ENCODE measurements at places on chromosomes 4 and X.

GRCh38 chrX:7119950-7120877 is 27.3 kb upstream of the STS start:
- no peak for DNase-seq

DNA sequence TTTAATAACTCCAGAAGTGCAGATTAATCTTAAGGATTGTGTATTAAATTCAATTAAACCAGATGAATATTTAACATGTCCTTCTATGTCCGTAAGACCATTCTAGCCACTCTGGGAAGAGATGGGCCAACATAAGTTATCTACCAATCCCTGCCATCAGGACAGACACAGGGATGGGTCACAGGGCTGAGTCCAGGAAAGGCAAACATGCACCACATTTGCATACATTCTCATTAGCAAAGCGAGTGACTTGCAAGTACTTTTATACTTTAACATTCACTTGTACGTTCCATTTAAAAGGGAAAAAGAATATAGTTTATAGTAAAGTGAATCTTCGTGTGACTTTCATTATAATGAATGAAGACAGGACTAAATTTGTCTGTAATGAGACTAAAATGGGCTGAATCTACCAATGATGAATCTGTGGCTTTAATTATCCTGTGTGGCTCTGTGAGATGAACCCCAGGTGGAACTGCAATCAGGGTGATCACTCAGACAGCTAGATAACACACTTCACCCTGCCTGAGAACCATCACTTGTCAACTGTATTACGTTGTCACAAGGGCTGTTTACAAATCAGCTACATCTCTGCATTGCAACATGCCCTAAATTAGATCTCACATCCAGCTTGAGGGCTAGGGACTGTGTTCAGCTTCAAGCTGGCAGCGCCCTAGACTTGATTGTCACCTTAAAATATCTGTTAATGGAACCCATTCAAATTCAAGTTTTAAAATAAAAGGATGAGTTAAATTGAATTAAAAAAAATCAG is 77.2 kb downstream of the SH3KBP1 start:
- no peak for DNase-seq

GRCh38 chr4:65865489-65865888 is 195.2 kb upstream of the EPHA5 start:
- no peak for DNase-seq

GRCh38 chr4:94841864-94842221 is 84.1 kb downstream of the BMPR1B start:
- no peak for DNase-seq

DNA sequence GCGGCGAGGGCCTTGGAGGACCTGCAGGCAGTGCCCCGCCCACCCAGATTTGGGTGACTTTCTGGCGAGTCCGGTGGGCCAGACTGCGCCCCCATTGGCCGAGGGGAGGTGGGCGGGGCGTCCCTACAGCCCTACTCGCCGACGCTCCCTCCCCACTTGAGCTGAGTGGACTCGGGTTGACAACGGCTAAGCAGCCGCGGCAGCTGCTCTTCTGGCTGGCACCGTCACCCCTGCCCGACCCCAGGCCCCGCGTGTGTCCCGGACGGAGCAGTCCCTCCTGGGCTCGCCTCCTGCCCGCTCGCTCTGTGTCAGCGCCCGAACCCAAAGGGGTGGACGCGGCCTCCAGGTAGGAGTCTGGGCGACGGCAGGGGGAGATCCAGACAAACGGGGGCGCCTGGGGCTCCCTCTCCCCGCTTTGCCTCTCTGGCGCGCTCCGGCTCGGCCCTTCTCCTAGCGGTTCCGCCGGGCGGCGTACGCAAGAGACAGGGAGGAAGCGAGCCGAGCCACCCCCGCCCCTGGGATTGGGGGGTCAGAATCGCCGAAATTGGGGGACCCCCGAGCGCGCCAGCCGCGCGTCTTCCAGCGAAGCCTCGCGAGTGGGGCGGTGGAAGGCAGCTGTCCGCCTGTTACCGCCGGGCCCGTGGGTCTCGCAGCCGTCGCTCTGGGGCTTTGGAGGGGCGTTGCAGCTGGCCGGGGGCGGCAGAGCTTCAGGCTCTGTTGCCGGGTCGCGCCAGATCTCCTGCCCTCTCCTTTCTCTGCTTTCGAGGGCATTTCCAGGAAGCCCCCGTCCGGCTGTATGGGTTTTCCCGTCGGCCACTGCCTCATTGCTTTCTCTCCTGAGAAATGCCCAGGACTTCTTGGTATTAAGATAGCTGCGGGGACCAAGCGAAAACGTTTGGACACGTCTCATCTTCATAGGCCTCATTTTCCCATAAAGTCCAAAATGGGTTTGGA is 46.3 kb downstream of the STARD8 start:
- no peak for DNase-seq

DNA sequence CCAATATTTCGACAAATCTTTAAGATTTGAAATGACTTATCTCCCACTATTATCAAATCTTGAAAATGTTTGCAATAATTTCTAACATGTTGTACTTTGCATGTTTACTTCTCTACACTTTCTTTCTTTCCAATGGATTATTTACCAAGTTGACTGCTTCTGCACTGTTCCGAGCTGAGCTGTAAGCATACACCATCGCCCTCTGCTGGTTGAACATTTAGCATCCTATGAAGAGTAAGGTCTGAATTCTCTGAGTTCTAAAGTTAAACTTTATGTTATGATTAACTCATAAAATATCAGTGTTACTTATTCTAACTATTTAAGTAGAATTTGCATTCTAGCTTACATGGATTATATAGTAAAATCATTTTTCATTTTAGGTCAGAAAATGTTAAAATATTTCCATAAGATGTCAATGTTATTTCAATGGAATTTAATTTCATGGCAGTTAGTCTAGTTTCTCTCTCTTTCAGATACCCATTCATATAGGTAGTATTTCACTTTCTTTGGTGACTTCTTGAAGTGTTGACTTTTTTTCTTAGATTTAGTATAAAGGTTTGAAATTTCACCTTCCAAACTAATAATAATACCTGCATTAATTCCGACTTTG is 137.4 kb downstream of the DKK2 start:
- DNase-seq: no peak

- DNase-seq: no peak
Measured at GRCh38 chr4:8117278-8117682, 41.3 kb downstream of the ABLIM2 start.

DNA sequence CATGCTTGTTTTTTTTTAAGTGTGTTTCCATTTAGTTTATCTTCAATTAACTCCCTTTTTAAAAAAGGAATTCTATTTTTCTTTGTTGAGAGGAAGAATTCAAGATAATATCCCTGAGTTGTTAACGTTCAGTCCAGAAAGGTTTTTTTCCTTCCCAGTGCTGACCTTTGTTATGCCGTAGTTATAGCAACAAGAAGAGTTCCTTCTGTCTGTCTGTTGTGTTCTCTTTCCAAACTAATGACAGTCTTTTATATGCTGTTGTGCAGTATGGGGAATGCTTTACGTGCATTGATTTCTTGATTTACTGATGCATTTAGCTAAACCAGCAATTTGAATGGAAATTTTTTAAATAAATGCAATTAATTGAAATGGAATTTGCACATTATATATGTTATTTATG is 6.6 kb upstream of the CXXC4 start:
- DNase-seq: no peak

- DNase-seq: no peak
Measured at GRCh38 chr4:65302145-65302544, 368.1 kb downstream of the EPHA5 start.

- no peak for DNase-seq
Measured at GRCh38 chrX:125782184-125782583, 383.9 kb downstream of the DCAF12L2 start.

DNA sequence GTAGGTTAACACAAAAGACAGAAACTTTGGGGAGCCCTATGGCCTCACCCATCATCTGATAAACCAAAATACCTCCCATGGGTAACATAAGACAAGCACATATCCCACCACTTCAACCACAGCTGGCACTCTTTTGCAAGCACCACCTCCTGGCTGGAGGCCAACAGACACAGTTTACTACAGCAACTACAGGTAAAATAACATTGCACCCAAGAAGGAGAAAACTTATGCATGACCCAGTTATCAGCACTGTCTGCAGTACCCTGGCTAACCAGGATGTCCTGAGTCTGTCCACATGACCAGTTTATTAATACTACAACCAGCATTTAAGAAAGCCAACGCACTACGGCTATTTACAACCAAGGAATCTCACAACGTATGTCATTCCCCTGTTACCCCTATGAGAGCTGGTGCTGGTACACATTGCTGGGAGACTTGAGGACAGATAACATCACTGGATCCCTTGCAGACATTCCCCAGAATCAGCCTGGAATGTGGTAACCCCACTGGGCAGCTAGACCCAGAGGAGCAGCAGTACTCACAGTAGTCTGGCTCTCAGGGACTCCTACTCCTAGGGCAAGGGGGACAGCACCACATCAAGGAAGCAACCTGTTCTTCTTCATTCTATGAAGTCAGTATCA is 32.0 kb downstream of the ELF2 start:
- no peak for DNase-seq

GRCh38 chr4:154399259-154399974 is 92.2 kb downstream of the DCHS2 start:
- no peak for DNase-seq

- DNase-seq: no peak
Measured at GRCh38 chrX:82031250-82031649, 829.3 kb downstream of the SH3BGRL start.

GRCh38 chrX:21728276-21728968 is 29.5 kb downstream of the SMPX start:
- DNase-seq: no peak

DNA sequence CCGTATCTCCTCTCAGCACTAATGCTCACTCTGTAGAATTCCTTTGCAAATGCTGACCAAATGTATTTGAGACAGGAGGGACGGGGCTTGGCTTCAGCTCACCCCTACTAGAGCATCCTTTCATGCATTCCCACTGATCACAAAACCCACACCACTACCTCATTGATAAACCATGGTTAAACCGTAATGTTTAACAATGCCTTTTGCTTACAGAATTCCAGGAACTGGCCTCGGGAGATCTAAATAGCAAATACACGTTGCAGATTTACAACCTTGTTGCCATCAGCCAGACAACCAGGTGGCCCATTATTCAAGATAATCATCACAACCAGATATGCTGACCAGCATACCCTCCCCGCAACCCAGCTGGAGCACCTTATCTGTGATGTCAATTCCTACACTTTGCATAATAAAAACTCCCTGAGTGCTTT is 391.9 kb downstream of the KCTD8 start:
- DNase-seq: no peak

- DNase-seq: no peak
Measured at GRCh38 chr4:75555294-75556164, at the start of gene ODAPH. TSS of gene ODAPH (plus strand) at chr4:75556066. CDS start at chr4:75556083, 17 bp downstream.

GRCh38 chr4:52843958-52844357 is 18.2 kb upstream of the RASL11B start:
- no peak for DNase-seq

DNA sequence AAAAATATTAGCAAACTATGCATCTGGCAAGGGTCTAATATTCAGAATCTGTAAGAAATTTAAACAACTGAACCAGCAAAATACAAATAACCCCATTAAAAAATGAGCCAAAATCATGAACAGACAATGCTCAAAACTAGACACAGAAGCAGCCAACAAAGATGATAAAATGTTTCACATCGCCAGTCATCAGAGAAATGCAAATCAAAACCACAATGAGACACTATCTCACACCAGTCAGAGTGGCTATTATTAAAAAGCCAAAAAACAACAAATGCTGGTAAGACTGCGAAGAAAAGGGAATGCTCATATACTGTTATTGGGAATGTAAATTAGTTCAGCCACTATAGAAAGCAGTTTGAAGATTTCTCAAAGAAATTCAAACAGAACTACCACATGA is 201.3 kb upstream of the CPEB2 start:
- no peak for DNase-seq

- no peak for DNase-seq
Measured at GRCh38 chr4:100417565-100417964, 100.3 kb downstream of the EMCN start.

GRCh38 chrX:13397878-13398818 is 78.3 kb upstream of the ATXN3L start:
- no peak for DNase-seq

GRCh38 chr4:41177016-41177415 is 37.3 kb downstream of the APBB2 start:
- DNase-seq: no peak

DNA sequence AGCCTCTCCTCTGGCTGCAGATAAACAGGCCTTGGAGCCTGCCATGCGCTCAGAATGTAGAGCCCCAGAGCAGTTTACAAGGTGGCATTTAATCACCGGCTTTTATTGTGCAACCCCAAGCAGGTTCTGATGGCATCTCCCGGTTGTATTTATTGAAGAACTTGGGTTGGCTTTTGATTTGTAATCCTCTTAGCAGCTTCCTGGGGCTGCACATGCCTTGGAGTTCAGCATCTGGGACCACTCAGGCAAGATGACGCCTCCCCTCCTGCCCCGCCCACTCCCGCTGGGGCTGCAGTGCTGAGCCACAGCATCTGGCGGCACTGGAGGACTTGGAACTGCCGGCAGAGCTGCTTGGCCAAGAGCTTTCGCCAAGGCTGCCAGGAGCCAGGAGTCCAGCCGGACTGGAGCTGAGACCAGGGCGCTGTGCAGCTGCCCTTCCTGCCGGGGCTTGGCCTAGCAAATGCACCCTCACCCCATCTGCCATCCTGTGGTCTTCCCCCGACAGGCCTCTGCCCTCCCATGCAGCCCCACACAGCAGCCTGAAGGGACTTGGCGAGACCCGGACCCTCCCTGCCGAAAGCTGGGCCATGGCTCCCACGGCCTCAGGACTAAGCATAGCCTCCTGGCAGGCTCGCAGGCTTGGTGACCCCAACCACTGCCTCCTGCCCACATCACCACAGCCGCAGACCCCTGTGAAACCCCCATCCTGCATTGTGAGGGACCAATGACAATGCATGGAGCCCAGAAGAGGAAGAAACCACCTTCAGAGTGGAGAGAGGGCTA is 5.4 kb downstream of the HTRA3 start:
- no peak for DNase-seq

- no peak for DNase-seq
Measured at GRCh38 chrX:121902463-121902862, 855.1 kb downstream of the GLUD2 start.

DNA sequence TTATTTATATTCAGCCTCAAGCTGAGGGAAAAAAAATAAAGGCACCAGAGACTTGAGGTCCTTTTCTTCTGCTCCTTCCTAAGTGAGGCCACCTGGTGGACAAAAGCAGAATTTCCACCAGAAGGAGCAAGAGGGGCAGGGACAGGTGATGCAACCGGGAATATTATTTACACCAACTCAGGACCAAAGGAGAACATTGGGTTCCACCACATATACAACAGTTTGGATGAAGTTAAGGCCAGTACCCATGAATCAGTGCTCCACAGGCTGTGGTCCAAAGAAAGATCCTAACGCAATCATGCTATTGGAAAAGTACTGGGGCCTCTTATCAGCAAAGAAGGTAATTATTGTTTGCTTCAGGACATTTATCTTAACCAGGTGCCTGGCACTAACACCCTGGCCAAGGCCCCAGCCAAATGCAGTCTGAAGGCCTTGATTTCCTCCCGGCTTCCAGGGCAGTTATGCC is 57.4 kb downstream of the TSC22D3 start:
- peak; percentile 35 for DNase-seq

All from stimulated activated CD8-positive, alpha-beta memory T cell treated with anti-CD3 and anti-CD28 coated beads, Interleukin-4, amount 100 ng/mL, for 4 hours (primary cell).